Activated T-helper 17 cell treated with anti-CD3 and anti-CD28 coated beads, Interleukin-2, amount 50 U/mL, for 72 hours (primary cell): ENCODE measurements at places on chromosomes 5 and 9.

GRCh38 chr9:36623280-36623679, 50.6 kb downstream of the MELK start:
- ATAC-seq: no peak

- ATAC-seq: no peak
Measured at GRCh38 chr5:74865256-74865803, 857 bp downstream of the FAM169A start.

- ATAC-seq: no peak
Measured at GRCh38 chr9:132919614-132920268, 24.7 kb downstream of the TSC1 start.

- ATAC-seq: no peak
Measured at GRCh38 chr5:41482173-41482572, 28.2 kb downstream of the PLCXD3 start.
